ENCODE measurements at places on chromosomes 16 and 17. TPM values are rescaled to one million over a fixed set of nuclear protein-coding genes. Genes with fewer than 3 reads are reported as not detected.

Gene JPT1
- 78.6 TPM for total RNA-seq

Gene CFAP97D1
- not detected for total RNA-seq

- no peak for DNase-seq
Observed at GRCh38 chr17:44628243-44629188, 27.8 kb upstream of the MEIOC start.

DNA sequence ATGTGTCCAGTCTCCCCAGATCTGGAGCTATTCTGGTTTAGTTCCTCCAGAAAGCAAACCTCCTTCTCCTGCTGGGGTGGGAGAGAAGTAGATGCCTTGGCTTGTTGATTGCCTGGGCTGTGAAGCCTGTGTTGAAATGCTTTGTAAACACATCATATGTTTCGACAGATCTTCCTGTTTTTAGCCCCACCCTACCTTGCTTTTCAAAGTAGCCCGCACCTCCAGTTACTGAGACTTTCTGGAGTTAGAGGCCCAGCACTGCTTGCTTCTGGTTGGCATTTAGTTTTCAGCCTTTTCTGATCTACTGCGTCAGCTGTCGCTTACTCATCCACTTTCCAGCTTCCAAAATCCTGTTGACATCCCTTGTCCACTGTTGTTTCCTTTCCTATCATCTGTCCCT lies 17.9 kb upstream of the NDEL1 start:
- DNase-seq: no peak

Measured in chondrocyte (in vitro differentiated cells).